ENCODE measurements at places on chromosomes 6 and 20. TPM values are rescaled to one million over a fixed set of nuclear protein-coding genes. Genes with fewer than 3 reads are reported as not detected.

GRCh38 chr6:8375916-8376315, 59.4 kb downstream of the SLC35B3 start:
- no peak overlapping the region for H3K27ac ChIP-seq
- no peaks in the 10 kb centered on the region for H3K36me3 ChIP-seq
- H3K4me3 ChIP-seq, result no peak overlapping the region
- no peaks in the 10 kb centered on the region for H3K27me3 ChIP-seq

GRCh38 chr6:39530201-39530759, 194.9 kb downstream of the KIF6 start:
- H3K36me3 ChIP-seq, result no peaks in the 10 kb centered on the region
- DNase-seq, result no peak
- no peaks in the 10 kb centered on the region for H3K4me1 ChIP-seq
- H3K27me3 ChIP-seq, result no peaks in the 10 kb centered on the region
- no peak overlapping the region for H3K4me3 ChIP-seq

DNA sequence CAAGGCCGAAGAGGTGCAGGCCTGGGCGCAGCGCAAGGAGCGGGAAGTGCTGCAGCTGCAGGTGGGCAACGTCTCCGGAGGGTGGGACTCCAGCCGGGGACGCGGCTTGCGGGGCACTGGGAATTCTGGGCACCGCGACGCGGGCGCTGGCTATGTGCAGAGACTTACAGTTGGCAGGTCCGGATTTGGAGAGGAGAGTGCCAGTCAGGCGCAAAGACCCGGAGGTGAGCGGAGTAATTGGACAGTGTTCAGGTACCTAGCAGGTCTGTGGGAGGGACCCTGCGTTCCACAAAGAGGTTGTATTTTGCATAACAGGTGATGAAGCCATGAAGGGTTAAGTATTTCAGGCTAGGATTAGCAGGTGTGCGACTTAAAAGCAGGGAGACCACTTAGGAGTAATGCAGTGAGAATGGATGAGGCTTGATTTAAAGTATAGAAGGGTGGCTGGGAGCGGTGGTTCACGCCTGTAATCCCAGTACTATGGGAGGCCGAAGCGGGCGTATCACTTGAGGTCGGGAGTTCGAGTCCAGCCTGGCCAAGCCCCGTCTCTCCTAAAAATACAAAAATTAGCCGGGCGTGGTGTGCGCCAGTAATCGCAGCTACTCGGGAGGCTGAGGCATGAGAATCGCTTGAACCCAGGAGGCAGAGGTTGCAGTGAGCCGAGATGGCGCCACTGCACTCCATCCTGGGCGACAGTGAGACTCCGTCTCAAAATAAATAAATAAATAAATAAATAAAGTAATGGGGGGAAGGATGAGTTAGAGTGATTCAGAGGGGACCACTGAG, 1.0 kb downstream of the MRPS26 start:
- DNase-seq, result no peak
- peaks cover 26% of the 10 kb centered on the region for H3K36me3 ChIP-seq
- peak overlapping the region; percentile 94 for H3K27ac ChIP-seq

DNA sequence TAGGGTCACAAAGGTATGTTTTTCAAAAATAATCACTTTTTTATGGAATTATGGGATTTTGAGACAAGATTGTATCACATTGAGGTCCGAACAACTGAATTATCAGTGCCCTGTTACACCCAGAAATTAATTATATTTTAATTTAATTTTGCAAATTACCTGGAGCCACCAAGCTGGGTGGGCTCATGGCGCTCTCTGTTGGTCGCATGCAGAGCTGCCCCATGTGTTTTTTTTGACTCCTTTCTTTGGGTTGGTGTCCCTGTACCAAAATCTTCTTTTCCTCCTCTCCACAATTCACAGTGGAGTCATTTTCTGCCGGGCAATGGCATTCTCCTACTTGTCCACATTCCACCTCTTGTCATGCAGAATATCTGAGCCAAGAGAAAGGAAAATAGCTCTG, 38.9 kb upstream of the FRMD1 start:
- no peaks in the 10 kb centered on the region for H3K4me1 ChIP-seq
- no peak overlapping the region for H3K4me3 ChIP-seq
- no peaks in the 10 kb centered on the region for H3K36me3 ChIP-seq
- no peak overlapping the region for H3K27ac ChIP-seq
- H3K27me3 ChIP-seq, result no peaks in the 10 kb centered on the region

GRCh38 chr6:43396408-43397149, 27.1 kb upstream of the ZNF318 start:
- no peak for DNase-seq
- no peaks in the 10 kb centered on the region for H3K4me1 ChIP-seq
- no peaks in the 10 kb centered on the region for H3K27me3 ChIP-seq
- no peak overlapping the region for H3K27ac ChIP-seq

DNA sequence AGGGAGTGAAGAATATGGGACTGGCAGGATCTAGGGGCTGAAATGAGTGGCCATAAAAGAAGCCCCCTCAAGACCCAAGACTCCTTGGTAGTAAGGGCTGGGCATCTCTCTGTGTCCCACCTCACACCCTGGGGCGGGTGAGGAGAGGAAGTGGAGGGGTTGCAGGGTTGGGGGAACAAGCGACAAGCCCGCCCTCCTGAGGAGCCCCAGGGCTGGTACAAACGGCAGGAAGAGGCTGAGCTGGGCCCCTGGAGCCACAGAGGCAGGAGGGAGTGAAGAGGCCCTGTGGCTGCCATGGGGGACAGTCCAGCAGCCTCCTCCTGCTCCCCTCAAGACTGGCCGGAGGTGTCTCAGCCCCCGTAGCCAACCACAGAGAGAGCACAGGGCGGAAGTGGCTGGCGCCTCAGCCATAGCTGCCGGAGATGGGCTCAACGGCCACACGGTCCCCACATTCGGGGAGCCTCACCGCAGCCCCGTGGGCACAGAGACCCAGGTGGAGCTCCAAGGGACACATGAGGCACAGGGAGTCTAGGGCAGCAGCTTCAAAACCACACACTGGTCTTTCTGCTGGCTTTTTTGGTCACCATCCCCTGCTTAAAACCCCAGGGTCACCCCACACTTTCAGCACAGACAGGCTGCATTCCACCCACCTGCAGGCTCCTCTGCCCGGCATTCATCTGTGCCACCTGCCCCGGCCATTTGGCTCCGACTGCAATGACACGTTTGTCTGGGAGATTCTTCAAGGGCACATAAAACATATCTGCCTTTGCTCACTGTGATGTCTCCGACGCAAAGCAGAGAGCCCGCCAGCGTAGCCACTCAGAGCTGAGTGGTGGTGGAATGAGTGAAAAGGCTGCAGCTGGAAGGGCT, 524 bp downstream of the C20orf203 start:
- H3K4me3 ChIP-seq, result no peak overlapping the region
- no peaks in the 10 kb centered on the region for H3K36me3 ChIP-seq
- no peak for DNase-seq

DNA sequence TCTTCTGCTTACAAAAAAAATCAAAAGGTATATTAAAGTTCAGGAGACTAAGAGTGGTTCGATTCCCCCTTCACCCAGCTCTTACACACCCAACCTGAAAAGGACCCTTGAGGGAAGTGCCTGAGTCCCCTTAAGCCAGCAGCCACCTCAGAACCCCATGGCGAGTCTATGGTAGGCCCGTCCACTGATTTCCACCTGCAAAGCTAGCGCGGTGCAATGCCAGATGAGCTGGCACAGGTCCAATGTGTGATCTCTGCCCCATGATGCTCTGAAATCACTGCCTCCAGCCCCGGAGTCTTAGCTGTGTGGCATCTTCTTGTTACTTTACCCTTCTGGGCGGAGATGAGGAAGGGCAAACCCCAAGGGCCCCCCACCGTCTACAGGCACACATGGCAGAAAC, 109.3 kb downstream of the SMOC2 start:
- H3K36me3 ChIP-seq, result no peaks in the 10 kb centered on the region
- no peaks in the 10 kb centered on the region for H3K27me3 ChIP-seq
- H3K4me1 ChIP-seq, result peaks cover 9% of the 10 kb centered on the region
- DNase-seq, result no peak

DNA sequence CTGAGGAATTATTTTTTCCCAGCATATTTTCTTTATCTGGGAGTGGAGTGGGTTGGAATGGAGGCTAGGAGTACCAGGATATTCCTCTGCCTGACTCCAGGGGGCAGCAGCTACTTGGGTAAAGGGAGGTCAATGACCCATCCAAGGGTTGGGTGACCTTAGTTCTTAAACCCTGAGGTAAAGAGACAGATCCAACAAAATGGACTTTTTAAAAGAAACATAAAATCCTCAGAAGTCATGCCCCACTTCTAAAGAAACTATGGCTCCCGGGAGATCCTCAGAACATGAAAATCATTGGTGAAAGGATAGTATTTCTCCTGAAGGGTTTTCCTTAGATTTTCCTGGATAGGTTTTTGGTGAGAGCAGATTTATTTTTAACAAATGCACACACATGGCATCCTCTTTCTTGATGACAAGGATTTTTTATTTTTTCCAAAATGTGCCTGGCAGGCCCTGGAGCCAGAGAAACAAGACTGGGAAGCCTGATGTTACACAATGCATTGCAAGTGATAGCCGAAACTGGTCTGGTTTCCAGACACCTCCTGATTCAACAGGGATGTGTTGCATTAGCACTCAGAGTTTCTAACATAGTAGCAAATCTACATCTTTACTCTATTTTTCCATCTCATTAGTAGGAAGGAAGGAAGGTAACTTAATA, 240.9 kb upstream of the BTBD3 start:
- H3K36me3 ChIP-seq, result no peaks in the 10 kb centered on the region
- no peaks in the 10 kb centered on the region for H3K4me1 ChIP-seq
- H3K27me3 ChIP-seq, result no peaks in the 10 kb centered on the region
- H3K27ac ChIP-seq, result no peak overlapping the region
- H3K4me3 ChIP-seq, result no peak overlapping the region

DNA sequence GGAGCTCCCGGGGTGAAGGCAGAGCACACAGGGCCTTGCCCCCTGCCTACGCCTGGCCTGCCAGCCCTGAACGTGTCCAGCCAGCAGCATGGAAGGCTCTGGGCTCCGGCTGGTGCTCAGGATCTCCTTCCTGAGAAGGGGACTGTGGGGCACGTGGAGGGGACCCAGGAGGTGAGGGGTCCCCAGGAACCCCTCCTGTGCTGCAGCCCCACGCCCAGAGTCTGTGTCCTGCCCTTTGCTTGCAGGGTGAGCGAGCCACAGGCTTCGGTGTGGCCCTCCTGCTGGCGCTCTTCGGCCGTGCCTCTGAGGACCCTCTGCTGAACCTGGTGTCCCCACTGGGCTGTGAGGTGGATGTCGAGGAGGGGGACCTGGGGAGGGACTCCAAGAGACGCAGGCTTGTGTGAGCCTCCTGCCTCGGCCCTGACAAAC, 22.3 kb downstream of the NPEPL1 start:
- H3K4me1 ChIP-seq, result no peaks in the 10 kb centered on the region
- DNase-seq, result peak; percentile 44

DNA sequence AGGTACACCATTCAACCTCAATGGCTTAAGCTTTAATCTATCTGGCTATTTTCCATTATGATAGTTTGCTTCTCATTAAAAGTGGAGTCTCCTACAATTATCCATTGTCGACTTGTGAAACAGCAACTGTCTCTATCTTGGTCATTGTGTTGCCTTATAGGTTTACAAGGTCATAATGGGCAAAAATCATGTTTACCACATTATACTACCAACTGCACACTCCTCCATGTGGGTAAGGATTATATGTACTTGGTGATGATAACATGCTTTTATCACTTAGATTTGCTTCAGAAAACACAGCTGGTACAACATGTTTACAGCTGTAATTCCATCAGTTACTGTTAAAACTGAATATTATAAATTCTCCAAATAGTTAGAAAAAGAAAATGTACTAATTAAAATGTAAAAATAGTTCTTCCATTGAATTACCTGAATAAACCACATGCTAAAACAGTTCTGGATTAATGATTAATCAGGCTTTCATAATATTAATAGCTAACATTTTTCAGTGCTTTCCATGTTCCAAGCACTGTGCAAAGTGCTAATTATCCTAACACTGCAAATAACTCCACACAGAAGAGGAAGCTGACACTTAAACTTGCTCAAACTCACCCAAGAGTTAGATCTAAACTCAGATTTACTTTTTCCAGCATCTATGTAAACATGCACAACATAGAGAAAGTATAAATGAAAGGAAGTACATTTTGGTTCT, 96.7 kb downstream of the OGFRL1 start:
- H3K36me3 ChIP-seq, result no peaks in the 10 kb centered on the region
- no peak overlapping the region for H3K4me3 ChIP-seq
- peaks cover 22% of the 10 kb centered on the region for H3K4me1 ChIP-seq

DNA sequence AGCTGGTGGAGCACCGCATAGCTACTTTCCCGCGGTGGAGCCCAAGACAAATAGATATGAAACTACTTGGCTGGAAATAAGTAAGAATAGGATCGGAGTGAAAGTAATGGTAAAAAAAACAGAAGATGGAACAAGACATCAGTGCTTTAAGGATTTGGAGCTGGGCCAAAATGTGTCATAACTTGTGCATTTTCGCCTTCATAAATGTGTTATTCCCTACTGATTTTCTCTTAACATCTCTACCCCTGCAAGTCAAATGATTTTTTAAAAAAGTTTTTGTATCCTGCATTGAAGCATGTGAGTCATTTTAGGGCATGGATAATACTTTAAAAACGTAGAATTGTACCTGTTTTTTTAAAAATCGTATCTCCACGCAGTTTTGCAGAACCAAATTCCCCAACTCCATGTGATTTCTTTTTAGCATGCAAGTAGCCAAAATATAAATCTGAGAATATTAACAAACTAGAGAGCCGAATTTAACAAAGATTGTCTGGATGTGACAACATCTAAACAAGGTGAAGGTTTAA, 882 bp upstream of the FAM184A start:
- peak overlapping the region; percentile 73 for H3K4me3 ChIP-seq
- H3K36me3 ChIP-seq, result no peaks in the 10 kb centered on the region
- H3K27ac ChIP-seq, result peak overlapping the region; percentile 68
- no peak for DNase-seq
- H3K4me1 ChIP-seq, result no peaks in the 10 kb centered on the region

- peaks cover 62% of the 10 kb centered on the region for H3K4me1 ChIP-seq
- H3K27ac ChIP-seq, result no peak overlapping the region
- DNase-seq, result no peak
- H3K36me3 ChIP-seq, result peaks cover 2% of the 10 kb centered on the region
- H3K4me3 ChIP-seq, result no peak overlapping the region
- H3K27me3 ChIP-seq, result no peaks in the 10 kb centered on the region
Observed at GRCh38 chr20:44896583-44896982, 11.1 kb downstream of the YWHAB start.

- no peak overlapping the region for H3K4me3 ChIP-seq
- H3K4me1 ChIP-seq, result no peaks in the 10 kb centered on the region
- no peaks in the 10 kb centered on the region for H3K36me3 ChIP-seq
- H3K27me3 ChIP-seq, result no peaks in the 10 kb centered on the region
Observed at GRCh38 chr6:45521226-45521625, 143.5 kb upstream of the SUPT3H start.

GRCh38 chr6:158060455-158061360, 79.0 kb downstream of the SYNJ2 start:
- no peak overlapping the region for H3K4me3 ChIP-seq
- H3K27me3 ChIP-seq, result no peaks in the 10 kb centered on the region
- peak; percentile 94 for DNase-seq
- H3K27ac ChIP-seq, result peak overlapping the region; percentile 89

GRCh38 chr20:38833154-38833856, 27.8 kb downstream of the PPP1R16B start:
- H3K4me3 ChIP-seq, result no peak overlapping the region
- no peak for DNase-seq
- H3K36me3 ChIP-seq, result no peaks in the 10 kb centered on the region

GRCh38 chr20:23820493-23820892, 6.0 kb downstream of the CST2 start:
- H3K36me3 ChIP-seq, result no peaks in the 10 kb centered on the region
- no peak overlapping the region for H3K4me3 ChIP-seq
- no peak for DNase-seq
- no peaks in the 10 kb centered on the region for H3K27me3 ChIP-seq
- H3K27ac ChIP-seq, result no peak overlapping the region

Gene OXT
- not detected for total RNA-seq

Gene ARFGAP1
- total RNA-seq, result 20.7 TPM

Gene BANF2
- not detected for total RNA-seq

Gene CPNE5
- 36.7 TPM for total RNA-seq

Gene JARID2
- 6.5 TPM for total RNA-seq

Gene GRM1
- total RNA-seq, result 0.08 TPM

Gene ELOVL2
- 0.86 TPM for total RNA-seq

Gene SRSF3
- 97.2 TPM for total RNA-seq

Gene RAMACL
- total RNA-seq, result 0.20 TPM
